ENCODE measurements at places on chromosomes 12 and 14.

DNA sequence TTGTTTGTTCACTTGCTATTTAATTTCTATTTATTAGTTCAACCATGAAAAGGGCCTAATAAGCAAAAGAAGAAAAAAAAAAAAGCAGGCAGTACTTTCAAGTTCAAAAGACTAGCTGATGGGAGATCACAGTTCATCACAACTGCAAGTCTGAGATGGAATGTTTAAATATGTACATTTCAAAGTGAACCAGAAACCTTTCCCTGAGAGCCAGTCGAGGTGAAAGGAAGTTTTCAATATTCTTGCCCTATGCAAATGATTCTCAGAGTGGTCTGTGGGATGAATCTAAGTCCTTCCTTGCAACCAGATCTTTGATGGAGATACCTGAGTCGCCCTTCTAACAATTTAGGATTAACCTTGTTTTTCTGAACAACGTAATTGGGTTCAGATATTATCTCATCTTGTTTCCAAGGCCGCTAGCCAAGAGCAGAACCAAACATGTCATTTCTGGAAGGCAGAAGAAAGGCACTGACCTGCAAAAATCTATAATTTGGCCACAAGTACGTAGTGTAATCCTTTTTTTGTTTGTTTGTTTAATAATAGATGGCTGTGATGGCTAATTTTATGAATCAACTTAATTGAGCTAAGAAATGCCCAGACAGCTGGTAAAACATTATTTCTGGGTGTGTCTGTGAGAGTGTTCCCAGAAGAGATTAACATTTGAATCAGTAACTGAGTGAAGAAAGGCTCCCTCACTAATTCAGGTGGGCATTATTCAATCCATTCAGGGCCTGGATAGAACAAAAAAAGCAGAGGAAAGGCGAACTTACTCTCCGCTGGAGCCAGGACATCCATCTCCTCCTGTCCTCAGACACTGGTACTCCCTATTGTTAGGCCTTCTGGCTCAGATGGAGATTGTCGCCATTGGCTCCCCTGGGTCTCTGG lies 171.1 kb upstream of the TMPO start:
- no peak for DNase-seq

DNA sequence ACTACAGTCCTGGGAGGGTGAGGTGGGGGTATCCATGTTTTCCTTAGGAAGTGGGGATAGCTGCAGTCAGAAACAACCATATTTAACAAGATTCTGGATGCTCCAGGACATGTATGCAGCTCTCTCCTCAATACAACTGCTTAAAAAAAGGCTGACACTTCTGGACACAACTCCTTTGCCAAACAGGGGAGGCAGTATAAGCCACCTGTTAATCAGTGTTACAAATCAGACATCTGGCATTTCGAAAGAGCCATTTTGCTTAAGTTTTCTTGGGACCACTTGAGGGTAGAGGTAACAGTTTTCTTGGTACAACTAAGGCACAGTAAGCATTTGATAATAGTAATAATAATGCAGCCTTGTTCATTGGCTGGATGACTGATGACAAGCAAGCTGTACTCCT lies 47.1 kb downstream of the RPGRIP1 start:
- no peak for DNase-seq

DNA sequence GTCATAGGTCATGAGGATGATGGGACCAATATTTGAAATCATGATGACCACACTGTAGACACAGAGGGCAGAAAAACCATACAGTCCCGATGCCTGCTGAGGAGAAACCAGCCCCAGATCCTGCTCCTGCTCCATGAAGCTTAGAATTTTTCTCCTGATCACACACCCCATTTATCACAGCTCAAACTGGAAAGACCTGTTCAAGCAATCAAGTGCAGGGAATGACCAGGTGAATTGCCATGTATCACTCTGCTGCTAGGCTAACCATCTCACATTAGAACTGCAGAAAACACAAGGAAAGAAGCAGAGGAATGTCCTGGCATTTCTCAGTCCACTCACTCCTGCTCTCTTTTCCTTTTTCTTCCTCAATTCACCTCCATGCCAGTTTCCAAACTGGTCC lies 18.1 kb downstream of the MANSC1 start:
- DNase-seq, result no peak

GRCh38 chr14:94423453-94424056 lies 29.0 kb downstream of the SERPINA11 start:
- DNase-seq, result peak; percentile 37

DNA sequence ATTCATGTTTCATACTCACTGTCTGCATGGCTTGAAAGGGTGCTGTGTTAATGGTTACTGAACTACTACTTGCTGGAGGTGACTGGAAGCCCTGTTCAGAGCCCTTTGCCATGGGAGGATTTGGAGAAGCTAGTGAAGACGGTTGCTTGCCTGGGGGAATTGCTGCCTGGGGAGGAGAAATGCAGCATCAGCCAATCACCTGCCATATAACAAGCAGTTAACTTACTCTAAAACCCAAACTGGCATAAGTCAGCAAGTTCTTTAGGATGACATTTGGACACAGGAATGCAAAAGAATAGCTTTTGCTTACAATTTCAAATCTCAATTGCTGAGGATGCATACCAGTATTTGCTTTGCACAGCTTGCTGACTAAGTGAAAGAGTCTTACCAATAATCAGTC lies 23.4 kb upstream of the IPO8 start:
- DNase-seq, result no peak

DNA sequence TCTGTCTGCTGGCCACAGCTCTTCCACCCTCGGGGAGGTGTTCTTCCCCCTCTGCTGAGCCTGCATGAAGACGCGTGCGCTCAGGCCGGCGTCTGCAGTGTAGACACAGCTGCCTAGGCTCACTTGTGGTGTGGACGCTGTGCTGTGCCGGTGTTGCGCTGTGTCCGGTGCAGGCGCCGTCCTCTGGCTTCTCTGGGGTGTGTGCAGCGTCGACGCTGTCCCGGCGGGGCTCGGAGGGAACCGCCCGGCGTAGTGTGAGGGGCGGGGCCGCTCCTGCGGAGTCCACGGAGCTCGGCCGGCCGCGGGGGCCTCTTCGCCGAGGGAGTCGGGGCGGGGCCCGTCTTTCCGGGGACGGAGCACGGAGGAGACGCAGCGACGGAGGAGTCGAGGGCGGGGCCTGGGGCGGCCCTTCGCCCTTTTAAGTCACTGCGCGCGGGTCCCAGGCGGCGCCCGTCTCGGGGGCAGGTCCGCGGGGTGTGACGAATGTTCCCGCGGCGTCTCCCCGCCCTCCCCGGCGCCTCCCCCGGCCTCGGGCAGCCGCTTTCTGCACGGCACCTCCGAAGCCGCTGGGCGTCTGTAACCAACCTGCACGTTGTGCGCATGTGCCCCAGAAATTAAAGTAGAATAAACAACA lies 45.2 kb downstream of the NOC4L start:
- DNase-seq, result peak; percentile 86

DNA sequence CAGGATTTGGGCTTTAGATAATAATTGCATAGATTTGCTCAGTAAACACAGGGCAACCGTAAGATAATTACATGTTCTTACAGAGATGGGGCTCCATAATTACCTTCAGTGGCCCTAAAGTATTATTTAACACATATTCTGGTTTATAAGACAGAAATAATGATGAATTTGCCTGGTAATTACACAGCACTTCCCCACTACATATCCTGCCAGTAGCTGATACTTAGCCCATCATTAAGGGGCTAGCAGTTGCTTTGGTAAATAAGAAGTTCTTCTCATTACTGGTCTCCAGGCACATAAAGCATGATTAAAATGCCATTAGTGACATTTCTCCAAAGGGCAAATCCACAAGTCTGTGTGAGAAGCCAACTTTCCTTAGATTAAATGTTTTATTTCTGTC lies 158.7 kb downstream of the NUAK1 start:
- DNase-seq, result no peak

DNA sequence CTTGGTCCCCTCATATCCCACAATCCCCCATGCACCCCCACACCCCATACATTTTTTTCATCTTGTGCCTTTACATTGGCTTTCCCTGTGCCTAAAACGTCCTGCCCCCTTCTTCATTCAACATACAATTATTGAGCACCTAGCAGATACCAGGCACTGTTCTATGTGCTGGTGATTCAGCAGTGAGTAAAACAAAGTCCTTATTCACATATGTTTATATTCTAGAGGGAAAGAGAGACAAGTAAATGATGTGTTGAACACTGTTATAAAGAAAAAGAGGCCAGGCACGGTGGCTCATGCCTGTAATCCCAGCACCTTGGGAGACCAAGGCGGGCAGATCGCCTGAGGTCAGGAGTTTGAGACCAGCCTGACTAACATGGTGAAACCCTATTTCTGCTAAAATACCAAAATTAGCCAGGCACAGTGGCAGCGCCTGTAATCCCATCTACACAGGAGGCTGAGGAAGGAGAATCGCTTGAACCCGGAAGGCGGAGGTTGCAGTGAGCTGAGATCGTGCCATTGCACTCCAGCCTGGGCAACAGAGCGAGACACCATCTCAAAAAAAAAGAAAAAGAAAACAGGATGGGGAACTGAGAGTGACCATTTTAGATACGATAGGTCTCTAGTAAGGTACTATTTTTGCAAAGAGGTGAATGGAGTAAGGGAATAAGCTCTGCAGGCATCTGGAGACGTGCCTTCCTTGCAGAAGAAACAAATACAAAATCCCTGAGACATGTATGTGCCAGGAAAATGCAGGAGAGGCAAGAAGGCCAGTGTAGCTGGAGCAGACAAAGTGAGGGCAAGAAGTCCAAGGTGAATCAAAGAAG lies 12.2 kb downstream of the SLC7A7 start:
- DNase-seq, result no peak

DNA sequence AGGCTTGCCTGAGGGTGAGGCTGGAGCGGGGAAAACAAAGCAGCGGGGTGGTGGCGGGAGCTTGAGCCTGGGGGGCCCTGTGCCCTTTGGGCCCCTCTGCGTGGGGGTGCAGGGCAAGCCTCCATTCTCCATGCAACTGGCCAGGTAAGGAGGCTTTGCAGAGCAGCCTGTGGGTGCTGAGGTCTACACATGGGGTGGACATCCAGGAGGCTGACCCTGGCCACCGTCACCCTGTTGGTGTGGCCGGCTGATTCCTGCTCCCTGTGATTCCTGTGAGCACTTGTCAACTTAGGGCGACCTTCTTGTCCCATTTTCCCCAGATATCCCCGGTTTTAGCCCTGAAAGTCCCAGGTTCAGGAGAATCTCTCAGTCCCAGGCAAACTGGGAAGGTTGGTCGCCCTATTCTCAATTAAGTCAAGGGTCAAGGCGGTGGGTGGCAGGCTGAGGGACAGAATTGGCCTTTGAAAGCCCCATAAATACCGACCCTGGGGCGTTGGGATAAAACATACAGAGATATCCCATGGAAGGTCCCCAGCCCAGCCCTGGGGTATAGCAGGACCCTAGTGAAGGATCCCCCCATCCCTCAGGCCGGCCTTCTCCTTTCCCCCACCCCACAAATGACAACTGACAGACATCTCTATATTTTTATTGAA lies 70.5 kb downstream of the PRIMA1 start:
- no peak for DNase-seq

DNA sequence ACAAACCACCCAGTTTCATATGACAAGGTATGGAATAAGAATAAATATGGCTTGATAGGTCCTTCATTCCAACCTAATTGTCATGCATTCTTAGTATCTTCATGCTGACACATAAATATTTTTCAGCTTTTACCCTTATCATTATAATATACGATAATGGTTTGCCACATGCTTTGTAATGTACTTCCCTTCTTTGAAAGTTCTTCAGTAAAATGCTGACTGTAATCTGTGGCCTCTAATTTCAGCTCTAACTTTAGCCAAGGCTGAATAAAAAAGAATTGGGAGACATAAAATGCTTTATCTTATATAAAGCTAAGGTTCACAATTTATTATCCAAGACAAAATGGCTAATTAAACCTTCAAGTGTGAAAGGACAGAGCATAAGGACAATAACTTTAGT lies 2.6 kb upstream of the MAP4K5 start:
- DNase-seq, result no peak

DNA sequence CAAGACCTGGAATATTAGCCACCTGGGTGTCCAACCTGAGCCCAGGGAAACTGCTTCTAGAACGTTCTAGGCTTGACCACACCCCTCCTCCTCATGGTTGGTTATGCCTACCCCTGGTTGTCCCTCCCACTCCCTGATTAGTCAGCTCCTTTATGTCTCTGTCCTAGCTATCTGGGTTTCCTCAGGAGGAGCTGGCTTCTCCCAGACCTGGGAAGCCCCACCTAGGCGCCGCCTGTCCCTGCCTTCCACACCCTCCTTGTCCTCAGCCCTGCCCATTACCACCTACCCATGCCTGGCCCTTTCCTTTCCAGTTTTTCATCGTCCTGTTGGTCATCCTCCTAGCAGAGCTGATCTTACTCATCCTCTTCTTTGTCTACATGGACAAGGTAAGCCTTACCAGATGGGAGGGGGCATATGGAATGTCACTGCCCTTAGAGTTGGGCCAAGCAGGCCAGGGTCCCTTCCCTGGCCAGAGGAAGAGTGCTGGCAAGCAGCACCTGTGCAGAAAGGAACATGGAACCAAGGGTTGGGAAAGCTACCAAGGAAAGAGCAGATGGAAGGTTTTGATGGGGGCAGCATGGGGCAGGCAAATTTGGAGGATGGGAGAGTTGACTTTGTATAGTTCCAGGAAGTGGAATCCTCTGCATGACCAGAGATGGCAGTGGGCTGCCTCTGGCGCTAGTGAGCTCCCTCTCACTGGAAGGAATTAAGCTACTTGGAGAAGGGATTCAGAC lies 201.7 kb downstream of the TSPAN9 start:
- no peak for DNase-seq

All from stimulated activated CD4-positive, alpha-beta T cell treated with anti-CD3 and anti-CD28 coated beads, Interleukin-4, amount 100 ng/mL, for 48 hours (primary cell).